ENCODE measurements at places on chromosomes 7 and 10. TPM values are rescaled to one million over a fixed set of nuclear protein-coding genes. Genes with fewer than 3 reads are reported as not detected.

- H3K36me3 ChIP-seq = peaks cover 37% of the 10 kb centered on the region
- H3K4me1 ChIP-seq = peaks cover 22% of the 10 kb centered on the region
- no peak overlapping the region for H3K27ac ChIP-seq
- no peak for DNase-seq
- no peak overlapping the region for H3K4me3 ChIP-seq
Measured at GRCh38 chr7:12228024-12228423, 16.9 kb downstream of the TMEM106B start.

- H3K36me3 ChIP-seq = no peaks in the 10 kb centered on the region
- no peaks in the 10 kb centered on the region for H3K4me1 ChIP-seq
- H3K27me3 ChIP-seq = no peaks in the 10 kb centered on the region
- H3K4me3 ChIP-seq = no peak overlapping the region
- H3K27ac ChIP-seq = no peak overlapping the region
Measured at GRCh38 chr7:93799750-93800357, 90.7 kb downstream of the TFPI2 start.

GRCh38 chr10:6036861-6037321 lies 25.3 kb downstream of the IL2RA start:
- H3K27me3 ChIP-seq = no peaks in the 10 kb centered on the region
- peak overlapping the region; percentile 6 for H3K4me3 ChIP-seq
- peak overlapping the region; percentile 76 for H3K27ac ChIP-seq
- peaks cover 86% of the 10 kb centered on the region for H3K36me3 ChIP-seq
- H3K4me1 ChIP-seq = peaks cover 81% of the 10 kb centered on the region

DNA sequence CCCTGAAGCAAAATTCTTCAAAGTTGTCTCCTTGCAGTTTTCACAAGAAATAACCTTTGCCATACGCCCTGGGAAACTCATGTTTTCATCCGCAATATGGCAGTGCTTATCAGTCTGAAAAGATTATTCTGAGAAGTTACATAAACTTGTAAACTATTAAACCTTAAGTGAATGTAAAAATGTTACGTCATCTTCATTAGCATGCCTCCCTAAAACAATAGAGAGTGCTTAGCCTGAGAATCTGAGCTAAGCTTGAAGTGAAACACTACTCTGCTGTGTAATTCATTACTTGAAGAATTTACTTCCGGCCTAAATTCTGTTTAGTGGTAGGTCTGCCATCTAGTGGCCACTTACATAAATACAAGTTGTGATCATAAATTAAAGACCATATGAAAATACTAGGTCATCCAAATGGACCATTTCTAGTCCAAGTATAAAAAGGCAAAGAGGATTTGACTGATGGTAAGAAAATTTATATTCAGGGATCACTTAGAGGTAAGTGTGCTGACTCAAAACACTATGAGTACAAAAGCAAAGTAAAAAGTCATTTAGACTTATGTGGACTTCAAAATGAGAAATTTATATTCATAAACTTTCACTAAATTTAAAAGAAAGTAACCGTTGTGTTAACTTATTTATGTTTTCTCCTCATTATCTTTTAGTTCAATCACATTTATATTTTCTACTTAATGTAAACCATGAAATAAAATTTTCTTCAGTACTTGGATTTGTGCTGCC lies 745.1 kb upstream of the LRRTM3 start:
- H3K36me3 ChIP-seq = no peaks in the 10 kb centered on the region
- H3K27me3 ChIP-seq = no peaks in the 10 kb centered on the region
- no peak overlapping the region for H3K4me3 ChIP-seq
- H3K4me1 ChIP-seq = no peaks in the 10 kb centered on the region
- DNase-seq = peak; percentile 21

GRCh38 chr7:129368389-129368986 lies 65.7 kb upstream of the STRIP2 start:
- no peaks in the 10 kb centered on the region for H3K27me3 ChIP-seq
- H3K27ac ChIP-seq = peak overlapping the region; percentile 94
- no peaks in the 10 kb centered on the region for H3K36me3 ChIP-seq

GRCh38 chr10:121683816-121684215 lies 85.6 kb upstream of the FGFR2 start:
- H3K27ac ChIP-seq = no peak overlapping the region
- H3K4me1 ChIP-seq = no peaks in the 10 kb centered on the region
- no peak overlapping the region for H3K4me3 ChIP-seq
- DNase-seq = no peak
- peaks cover 14% of the 10 kb centered on the region for H3K27me3 ChIP-seq

DNA sequence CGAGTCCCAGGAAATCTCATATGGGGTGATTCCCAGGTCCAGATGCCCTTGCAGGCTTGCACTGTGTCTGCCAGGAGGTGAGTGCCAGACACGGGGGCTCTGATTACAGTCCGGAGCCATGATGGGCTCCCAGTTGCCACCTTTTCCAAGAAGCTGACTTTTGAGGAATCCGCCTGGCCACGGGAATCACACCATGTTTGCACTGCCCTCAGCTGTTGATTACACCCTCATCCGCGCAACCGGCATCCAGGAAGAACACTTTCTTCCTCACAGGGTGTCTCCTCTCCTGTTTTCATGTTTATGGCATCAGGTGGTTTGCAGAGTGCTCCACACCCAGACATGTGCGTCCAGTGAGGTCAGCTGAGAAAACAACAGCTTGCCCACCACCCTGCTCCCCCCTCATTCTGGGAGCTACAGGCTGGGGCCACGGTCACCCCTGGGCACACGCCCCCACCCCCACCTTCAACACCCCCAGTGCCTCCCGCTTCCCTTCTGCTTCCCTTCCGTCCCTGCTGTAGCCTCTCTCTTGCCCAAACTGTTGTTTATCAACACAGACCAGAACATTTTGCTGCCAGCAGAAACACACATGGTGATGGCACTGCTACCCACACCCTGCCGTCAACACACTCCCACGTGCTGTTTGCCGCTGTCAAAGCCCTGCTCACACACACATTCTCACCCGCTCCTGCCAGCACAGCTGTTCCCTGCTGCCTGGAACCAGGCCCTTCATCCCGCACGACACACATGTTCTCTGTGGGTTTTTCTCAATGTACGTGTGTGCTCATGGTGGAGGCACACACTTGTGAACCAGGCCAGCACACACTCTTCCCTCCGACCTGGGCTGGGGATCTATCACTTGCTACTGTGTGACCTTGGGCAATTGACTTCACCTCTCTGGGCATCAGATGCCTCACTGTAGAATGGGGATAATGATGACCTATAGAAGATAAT lies 35.8 kb downstream of the DDIT4 start:
- no peaks in the 10 kb centered on the region for H3K36me3 ChIP-seq
- H3K27me3 ChIP-seq = no peaks in the 10 kb centered on the region
- DNase-seq = peak; percentile 52
- H3K4me1 ChIP-seq = peaks cover 71% of the 10 kb centered on the region
- H3K27ac ChIP-seq = peak overlapping the region; percentile 87

- no peak overlapping the region for H3K4me3 ChIP-seq
- DNase-seq = no peak
- H3K4me1 ChIP-seq = peaks cover 10% of the 10 kb centered on the region
- H3K27ac ChIP-seq = no peak overlapping the region
Measured at GRCh38 chr7:6251653-6252052, 20.8 kb downstream of the CYTH3 start.

DNA sequence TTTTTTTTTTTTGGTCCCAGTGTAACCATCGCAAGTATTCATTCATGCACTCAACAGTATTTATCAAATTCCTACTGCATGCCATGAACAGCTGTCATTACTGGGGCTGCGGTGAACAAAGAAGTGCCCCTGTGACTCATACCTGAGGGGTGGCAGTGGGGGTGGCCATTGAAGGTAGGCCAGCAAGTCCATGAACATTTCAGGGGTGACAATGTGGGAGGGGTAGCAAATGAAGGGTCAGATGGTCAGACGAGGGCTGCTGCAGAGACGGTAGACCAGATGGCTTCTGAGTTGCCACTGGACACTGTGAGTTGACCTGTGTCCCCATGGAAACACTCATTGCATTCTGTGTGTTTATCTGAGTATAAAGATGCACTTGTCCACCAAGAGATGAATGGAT lies 92.5 kb upstream of the PITRM1 start:
- no peaks in the 10 kb centered on the region for H3K36me3 ChIP-seq
- DNase-seq = no peak
- no peak overlapping the region for H3K4me3 ChIP-seq

- no peak overlapping the region for H3K4me3 ChIP-seq
- no peak overlapping the region for H3K27ac ChIP-seq
- peaks cover 43% of the 10 kb centered on the region for H3K27me3 ChIP-seq
- no peak for DNase-seq
Measured at GRCh38 chr10:117239721-117240620, 943 bp upstream of the SLC18A2 start.

DNA sequence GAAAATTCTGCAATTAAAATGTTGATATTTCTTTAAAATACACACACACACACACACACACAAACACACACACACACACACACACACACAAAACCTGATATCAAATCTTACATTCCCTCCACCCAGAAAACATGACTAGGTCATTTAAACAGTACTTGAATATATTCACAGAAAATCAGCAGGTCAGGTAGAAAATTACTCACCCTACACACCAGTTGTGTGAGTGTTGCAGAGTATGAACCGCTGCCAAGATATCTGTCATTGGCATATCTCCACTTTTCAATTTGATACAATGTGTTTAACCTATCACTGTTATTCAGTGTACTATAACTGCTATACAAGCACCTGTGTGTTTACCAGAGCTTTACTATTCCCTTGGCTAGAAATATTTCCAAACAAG lies 283.6 kb upstream of the LRRTM3 start:
- DNase-seq = no peak
- H3K4me3 ChIP-seq = no peak overlapping the region
- no peaks in the 10 kb centered on the region for H3K4me1 ChIP-seq
- H3K36me3 ChIP-seq = no peaks in the 10 kb centered on the region
- no peak overlapping the region for H3K27ac ChIP-seq
- no peaks in the 10 kb centered on the region for H3K27me3 ChIP-seq

GRCh38 chr7:20831956-20832355 lies 45.3 kb upstream of the SP8 start:
- peaks cover 18% of the 10 kb centered on the region for H3K27me3 ChIP-seq
- H3K4me3 ChIP-seq = no peak overlapping the region
- no peak overlapping the region for H3K27ac ChIP-seq
- DNase-seq = no peak
- H3K4me1 ChIP-seq = no peaks in the 10 kb centered on the region
- no peaks in the 10 kb centered on the region for H3K36me3 ChIP-seq

The NUDCD3 gene
- 81.1 TPM for total RNA-seq

The CYP26A1 gene
- total RNA-seq = not detected

The TMEM236 gene
- total RNA-seq = not detected

The NCF1 gene
- total RNA-seq = 0.50 TPM

The LIPK gene
- not detected for total RNA-seq

The GPR37 gene
- total RNA-seq = not detected

Measured in activated naive CD4-positive, alpha-beta T cell treated with anti-CD3 and anti-CD28 coated beads for 36 hours (primary cell).